Fibroblast of skin of abdomen (primary cell): ENCODE measurements at places on chromosomes 2 and 18.

DNA sequence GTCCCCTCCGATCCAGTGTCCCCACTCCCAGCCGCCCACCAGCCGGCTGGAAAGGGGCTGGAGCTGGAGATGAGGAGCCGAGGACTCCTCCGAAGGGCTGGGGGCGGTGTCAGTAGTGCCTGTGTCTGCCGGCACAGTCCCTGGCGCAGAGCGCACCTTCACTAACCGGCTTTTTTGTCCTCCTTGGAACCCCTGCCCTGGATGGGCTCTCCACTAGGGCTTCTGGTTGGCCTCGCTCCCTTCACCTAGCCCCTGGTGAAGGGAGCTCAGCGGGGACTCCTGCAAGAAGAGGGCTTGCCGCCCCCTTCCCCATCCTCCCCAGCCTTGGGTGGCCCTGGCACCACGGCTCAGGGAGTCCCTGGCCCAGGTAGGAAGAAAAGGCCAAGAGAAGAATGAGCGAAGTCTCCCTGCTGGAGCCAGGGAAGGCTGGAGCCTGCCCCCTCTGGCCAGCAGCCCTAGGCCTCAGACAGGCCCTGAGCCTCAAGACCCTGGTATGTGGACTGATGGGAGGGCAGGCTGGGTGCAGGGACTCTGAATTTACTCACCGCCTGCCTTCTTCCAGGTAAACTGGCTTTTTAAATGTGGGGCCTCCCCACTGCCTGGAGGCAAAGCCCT, 570 bp upstream of the ECEL1 start:
- DNase-seq: no peak

DNA sequence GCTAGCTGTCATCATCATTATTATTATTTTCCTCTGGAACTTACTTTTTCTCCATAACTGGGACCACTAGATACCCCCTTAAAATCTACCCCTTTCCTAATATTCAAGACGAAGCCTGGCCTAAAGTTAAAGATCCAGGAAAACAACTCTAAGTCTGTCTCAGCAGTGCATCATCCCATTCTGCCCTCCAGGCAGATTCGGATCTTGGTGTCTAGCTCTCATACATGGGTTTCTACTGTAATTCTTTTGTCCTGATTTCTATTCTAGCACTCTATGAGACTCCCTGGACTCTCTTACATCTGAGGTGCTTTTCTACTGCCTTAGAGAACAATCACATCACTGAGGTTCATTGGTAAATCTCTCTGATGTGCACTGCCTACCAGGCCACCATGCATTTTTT, 35.5 kb downstream of the MAP2 start:
- DNase-seq: no peak

- DNase-seq: no peak
These were observed 76.0 kb upstream of the ZFP36L2 start for GRCh38 chr2:43302182-43302960.

DNA sequence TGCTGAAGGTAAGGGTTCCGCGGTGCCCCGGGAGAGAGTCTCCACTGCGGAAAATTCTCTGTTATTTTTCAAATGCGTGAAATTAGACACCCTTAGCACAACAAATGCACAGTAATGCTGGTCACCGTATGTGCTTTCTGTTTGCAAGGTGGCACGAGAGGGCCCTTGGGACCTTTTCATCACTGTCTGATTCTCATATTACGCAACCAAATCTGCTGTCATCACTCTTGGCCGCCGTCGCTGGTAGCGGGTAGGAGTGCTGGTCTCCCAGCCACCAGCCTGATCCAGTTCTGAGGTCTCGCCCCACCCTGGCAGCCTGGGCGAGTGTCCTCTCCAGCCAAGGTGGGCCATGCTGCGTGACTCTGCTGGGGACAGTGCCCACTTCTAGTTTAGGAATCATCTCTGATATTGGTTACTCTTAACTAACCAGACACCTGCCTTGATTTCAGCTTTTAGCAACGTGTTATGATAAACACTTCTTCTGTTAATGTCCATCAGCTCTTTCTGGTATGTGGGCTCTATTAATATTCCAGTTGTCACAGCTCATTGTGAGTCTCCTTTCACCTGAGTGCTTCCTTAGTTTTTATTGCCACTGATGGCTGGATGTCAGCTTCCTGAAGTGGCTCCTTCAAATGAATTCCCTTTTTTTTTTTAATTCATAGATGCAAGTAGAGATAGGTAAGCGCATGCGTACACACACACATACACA, 199.4 kb downstream of the GBX2 start:
- DNase-seq: no peak

DNA sequence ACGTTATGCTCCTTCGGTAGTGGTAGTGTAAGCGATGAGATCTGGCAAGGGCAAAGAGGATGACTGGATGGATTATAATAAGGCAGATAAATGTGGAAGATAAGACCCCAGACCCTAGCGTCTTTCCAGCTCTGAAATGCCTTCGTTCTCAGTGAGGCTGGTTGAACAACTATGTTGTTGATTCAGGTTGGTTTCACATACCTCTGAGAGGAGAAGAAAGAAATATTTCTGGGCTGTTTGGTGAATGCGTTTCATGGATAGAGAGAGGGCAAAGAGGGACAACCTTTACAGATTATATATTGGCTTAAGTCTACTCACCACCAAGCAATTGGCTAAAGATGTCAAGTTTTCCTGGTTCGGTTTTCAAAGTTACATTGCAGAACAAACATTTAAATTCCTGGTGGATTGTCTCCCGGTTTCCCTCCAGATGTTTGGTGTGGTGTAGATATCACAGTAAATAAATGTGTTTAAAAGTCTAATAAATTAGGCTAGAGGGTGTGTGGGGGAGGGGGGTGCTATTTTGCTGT, 190.1 kb upstream of the GLI2 start:
- peak; percentile 47 for DNase-seq
